NCI-H526 (cell line): ENCODE measurements at places on chromosomes 2 and 18.

- DNase-seq: no peak
These were observed 15.8 kb downstream of the OTOF start for GRCh38 chr2:26462100-26462499.

DNA sequence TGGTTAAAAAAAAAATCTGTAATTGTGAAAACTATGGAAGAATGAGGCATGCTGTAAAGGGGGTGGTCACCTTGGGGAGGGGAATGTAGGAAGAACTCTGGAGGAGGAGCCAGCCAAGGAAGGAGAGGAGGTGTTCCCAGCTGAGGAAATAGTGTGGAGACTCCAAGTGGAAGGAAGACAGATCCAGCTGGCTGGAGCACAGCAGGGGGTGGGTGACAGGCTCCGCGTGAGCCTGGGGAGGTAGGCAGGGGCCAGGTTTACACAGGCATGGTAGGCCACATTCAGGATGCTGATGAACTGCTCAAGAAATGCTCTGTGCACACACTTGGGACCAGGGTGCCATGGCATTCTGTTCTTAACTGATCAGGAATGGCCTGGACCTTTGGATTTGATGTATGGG, 16.8 kb downstream of the AFF3 start:
- no peak for DNase-seq

DNA sequence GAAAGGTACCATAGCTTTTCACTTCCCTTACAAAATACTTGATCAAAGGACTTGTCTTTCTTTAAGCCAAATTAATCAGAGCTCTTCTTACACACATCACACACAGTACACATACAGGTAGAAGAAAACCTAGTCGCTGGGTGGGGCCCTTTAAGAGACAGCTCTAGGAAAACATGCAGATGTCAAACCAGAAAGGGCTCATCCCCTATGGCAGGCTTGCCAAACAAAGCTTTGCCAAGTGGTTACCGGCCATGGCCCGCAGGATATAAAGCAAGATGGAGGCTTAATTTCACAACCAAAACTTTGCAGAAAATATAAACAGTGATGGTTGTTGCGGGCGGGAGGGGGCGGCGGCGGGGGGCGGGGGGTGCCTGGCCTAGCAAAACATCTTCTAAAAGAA, 2156.0 kb upstream of the PIK3C3 start:
- no peak for DNase-seq

GRCh38 chr2:159226059-159226461, 60.4 kb downstream of the WDSUB1 start:
- no peak for DNase-seq

DNA sequence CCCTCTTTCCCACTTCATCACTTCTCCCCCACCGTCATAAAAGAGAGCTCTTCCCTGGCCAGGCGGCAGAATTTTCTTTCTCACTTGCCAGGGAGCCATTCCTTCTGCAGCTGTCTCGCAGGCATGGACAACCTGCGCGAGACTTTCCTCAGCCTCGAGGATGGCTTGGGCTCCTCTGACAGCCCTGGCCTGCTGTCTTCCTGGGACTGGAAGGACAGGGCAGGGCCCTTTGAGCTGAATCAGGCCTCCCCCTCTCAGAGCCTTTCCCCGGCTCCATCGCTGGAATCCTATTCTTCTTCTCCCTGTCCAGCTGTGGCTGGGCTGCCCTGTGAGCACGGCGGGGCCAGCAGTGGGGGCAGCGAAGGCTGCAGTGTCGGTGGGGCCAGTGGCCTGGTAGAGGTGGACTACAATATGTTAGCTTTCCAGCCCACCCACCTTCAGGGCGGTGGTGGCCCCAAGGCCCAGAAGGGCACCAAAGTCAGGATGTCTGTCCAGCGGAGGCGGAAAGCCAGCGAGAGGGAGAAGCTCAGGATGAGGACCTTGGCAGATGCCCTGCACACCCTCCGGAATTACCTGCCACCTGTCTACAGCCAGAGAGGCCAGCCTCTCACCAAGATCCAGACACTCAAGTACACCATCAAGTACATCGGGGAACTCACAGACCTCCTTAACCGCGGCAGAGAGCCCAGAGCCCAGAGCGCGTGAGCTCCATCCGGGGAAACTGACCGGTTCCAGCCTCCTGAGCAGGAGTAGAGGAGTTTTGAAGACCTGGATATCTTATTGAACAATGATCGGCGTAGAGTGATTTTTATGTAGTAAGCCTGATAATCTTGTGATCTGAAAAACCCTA, at the start of gene MSGN1:
Gene MSGN1 (plus strand): TSS at position 65 of the 850 bp plus-strand sequence. CDS start 59 bp downstream, at position 124.
- no peak for DNase-seq

GRCh38 chr18:13261661-13262357, 43.2 kb downstream of the LDLRAD4 start:
- no peak for DNase-seq

DNA sequence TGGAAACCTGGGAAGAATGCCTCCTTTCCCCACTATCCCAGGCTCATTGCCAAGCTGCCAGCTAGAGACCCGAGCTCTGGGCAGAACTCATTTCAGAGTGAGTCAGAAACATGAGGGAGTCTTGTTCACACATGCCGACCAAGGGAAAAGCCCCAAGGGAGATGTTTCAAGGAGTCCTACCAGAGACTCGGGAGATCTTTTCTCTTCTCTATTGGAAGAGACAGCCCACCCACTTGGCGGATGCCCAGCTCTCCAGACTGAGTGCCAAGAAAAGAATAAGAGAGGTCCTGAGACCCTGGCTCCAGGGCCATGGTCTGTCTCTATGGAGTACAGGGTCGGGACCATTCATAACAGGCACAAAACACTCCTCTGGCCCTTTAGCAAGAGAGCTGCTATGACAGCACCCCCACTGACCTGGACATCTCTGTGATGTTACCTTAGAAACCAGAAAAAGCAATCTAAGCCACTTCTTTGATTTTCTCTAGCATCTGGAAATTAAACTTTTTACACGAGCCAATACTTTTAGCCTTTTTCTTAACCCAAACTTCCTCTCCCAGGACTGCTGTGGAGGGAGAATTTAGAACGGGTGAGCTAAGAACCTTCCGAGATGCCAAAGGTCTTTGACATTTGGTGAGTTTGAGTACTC, 18.5 kb upstream of the IGFBP5 start:
- DNase-seq: no peak

DNA sequence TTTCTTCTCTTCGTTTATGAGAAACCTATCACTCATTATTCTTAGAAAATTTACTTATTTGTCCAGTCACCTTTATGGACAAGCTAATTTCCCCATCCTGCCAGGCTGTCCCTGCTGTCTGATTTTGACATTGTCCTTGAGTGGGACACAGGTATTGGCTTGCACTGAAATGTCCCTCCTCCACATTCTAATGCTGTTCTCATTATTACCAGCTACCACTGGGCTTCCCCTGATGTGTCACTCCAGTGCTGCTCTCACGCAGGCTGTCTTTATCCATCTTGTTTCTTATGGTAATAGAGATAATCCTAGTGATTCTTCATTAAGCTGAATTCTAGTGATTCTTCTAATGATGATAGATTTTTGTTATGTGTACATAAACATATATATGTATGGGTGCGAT, 48.1 kb upstream of the RBMS1 start:
- no peak for DNase-seq

GRCh38 chr2:241307055-241307454, 8.4 kb downstream of the HDLBP start:
- no peak for DNase-seq

- DNase-seq: no peak
These were observed 194.7 kb upstream of the HS6ST1 start for GRCh38 chr2:128513116-128513960.

- DNase-seq: no peak
These were observed 3.8 kb downstream of the SULT1C3 start for GRCh38 chr2:108243566-108243965.

DNA sequence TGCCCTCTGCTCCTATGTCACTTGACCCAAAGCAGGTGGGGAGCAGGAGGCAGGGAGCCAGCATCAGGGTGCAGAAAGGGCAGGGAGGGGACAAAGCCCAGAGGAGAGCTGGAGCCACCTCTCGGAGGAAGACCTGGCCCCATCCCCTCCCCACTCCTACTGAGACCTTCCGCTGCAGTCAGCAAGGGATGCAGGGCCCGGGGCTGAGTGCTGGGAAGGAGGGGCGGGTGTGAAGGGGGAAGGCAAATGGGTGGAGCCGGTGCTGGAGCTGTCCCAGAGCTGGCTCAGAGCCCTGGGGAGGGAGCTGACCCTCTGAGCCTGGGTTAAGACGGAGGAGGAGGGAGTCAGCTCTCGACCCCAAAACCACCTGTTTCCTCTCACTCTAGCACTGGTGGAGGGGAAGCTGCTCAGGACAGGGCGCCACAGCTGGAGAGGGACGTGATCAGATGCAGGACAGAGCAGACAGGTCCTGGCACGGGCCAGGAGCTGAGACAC, 33.8 kb downstream of the HS1BP3 start:
- DNase-seq: no peak

- no peak for DNase-seq
These were observed 274.8 kb upstream of the NCKAP5 start for GRCh38 chr2:133843091-133843490.

DNA sequence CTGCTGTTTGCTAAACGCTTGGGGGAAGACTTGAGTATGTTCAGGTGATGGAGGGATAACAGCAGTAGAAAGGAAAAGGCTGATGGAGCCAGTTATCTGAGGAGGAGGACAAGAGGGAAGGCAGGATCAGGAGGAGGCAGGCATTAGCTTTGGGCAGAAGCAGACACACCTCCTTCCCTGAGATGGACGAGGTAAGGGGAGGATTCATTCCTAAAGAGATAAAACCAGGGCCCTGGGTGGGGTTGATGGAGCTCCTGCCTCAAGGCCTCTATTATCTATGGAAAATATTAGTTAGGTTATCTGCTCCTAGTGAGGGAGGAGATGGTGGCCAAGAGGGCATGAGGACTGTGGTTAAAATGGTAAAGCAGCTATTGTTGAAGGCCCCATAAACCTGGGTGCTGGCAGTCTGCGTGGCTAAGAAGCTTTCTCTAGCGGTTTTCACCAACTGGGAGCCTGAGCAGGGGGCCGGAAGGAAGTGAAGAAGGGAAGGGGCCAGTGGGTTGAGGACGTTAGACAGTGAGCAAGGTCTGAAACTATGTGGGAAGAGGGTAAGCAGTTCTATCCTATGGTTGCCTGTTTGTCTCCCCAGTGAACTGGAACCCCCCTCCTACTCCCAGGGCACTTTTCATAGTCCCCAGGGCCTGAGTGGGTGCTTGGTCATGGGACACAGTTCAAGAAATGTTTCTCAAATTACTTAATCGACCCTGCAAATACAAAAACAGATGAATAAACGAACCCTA, 56.6 kb upstream of the HK2 start:
- no peak for DNase-seq

- peak; percentile 36 for DNase-seq
These were observed 273.1 kb downstream of the NAPG start for GRCh38 chr18:10798727-10799550.

DNA sequence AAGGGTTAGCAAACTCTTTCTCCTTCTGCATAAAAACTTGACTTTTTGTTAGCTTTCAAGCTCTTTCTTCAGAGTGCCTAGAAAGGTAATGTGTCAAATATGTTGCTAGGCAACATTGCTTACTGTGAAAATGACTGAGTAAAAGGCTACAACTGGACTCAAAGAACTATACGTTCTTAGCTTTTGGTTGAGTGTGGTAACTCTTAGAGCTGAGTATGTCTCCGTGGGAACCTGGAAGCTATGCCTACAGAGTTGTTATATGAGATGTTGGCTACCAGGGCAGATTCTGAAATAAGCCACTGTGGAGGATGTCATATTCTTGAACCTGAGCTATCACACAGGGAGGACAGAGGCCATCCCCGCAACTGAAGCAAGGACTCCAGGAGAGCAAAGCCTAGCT, 105.5 kb downstream of the ARL6IP6 start:
- DNase-seq: no peak

DNA sequence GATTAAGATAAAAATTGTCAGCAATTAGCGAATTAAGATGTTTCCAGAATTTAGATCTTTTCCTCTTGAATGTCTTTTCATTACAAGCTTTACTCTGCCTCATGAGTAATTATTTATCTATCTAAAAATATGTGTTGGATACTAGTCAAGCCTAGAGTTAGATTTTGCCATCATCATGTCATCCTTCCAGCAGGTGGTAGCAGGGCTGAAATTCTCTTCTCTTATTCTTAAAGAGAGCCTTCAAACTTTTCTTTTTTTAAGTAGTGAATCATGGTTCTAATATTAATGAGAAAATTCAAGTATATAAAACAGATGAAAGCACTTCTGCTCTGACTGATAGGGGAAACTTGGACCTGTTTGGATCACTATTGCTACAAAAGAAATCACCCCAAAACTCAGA, 240.7 kb upstream of the EPAS1 start:
- DNase-seq: no peak

- DNase-seq: no peak
These were observed 60.9 kb upstream of the DSEL start for GRCh38 chr18:67577386-67577785.
